Activated T-helper 9 cell treated with anti-CD3 and anti-CD28 coated beads, Interleukin-2, amount 50 U/mL, for 16 hours (primary cell): ENCODE measurements at places on chromosomes 6 and 20.

DNA sequence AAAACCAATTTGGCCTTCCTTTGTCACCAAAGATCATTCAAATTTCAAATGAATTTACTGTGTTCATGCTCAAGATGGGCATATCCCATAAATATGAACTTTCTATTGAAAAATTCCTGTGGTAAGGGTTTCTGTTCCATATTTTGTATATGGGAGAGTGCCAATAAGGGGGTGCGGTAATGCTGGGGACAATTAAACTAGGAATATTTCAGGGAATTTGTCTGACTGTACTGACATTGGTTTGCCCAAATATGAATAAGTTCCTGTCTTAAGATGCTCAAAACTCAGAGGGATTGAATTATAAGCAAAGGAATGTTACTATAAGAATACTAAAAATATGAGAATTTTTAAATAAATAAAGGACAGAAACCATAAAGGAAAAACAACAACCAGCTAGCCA, 553.0 kb upstream of the MARCKS start:
- DNase-seq: no peak

- peak; percentile 26 for DNase-seq
Observed at GRCh38 chr20:50635676-50636600, 55.4 kb downstream of the RIPOR3 start.

DNA sequence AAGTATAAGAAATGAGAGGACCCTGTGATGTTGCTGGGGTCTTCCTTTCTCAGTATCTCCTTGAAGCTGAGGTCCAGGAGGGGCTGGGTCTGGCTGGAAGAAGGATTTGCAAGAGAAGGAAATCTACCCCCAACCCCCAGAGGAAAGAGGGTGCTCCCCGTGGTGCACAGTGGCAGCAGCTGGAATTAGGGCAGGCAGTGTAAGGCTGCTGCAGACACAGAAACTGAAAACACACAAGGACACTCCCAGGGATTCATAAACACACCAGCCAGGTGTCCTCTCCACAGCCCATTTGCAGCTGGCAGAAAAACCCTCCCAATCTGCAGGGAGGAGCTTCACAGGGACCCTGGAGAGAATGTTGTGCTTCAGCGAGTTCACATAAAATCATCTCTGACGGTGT, 297.2 kb downstream of the CDH26 start:
- no peak for DNase-seq

DNA sequence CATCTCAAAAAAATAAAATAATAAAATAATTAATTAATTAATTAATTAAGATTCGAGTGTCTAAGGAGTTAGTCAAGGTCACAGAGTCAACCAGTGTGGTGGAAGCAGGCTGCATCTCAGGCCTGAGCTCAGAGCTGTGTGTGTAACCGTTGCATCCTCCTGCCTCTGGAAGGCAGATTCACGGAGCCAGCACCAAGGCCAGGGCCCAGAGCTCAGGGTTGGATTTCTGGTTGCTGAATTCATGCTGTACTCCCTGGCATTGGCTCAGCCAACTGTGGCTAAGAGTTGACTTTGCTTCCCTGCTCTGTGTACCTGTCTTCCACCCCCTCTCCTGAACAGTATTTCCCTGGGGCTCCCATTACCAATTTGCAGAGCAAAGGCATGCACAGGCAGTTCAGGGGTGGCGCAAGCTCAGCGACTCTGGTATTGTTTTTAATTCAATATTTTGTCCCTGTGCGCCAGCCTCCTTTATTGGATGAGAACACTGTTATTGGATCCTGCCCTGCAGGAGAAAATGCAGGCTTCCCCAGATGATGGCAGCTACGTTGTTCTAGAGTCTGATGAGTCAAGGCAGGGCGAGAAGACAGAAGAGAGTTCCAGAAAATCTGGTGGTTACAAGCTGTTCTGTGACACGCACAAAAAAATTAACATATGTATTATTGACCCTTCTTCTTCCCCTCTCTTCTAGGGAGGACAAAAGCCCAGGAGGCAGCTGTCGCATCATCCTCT, 12.3 kb upstream of the CTNNBL1 start:
- no peak for DNase-seq

GRCh38 chr20:12435268-12435667, 517.6 kb downstream of the BTBD3 start:
- no peak for DNase-seq

DNA sequence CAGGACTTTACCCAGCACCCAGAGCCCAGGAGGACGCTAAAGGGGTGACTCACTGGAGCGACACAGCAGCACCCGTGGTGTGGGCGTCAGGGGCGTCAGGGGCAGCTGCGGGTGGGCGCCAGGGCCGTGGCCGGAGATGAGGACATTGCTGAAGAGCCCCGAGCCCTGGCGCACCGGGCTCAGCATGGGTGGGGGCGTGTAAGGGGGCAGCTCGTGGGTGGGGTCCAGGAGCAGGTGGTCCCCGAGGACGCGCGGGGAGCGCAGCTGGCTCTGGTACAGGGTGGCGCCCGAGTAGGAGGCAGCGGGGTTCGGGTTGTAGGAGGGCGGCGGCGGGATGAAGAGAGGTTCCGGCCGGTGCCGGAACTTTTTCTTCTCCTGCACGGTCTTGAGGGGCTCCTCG, 41.6 kb upstream of the MRPS10 start:
- no peak for DNase-seq

DNA sequence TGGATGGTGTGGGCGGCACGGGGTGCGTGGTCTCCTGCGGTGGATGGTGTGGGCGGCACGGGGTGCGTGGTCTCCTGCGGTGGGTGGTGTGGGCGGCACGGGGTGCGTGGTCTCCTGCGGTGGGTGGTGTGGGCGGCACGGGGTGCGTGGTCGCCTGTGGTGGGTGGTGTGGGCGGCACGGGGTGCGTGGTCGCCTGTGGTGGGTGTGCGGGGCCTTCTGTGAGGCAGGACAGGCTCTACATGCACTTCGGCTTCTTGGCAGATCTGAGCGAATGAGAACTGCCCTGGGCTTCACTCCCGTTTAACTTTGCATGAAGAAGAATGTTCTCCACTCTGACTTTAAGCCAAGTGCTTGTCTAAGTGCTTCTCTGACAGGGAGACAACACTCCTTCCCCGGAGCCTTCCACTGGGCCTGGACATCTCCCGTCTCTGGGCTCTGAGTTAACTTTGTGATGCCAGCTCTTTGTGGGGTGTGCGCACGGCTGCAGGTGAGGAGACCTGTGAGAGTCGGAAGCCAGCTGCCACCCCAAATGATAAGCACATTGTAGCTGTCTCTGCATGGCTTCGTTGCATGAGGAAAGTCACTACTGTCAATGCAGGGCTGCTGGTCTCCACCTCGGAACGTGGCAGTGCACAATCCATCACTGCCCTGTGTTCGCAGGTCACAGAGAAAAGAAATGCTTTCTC, 244.8 kb downstream of the DLL1 start:
- no peak for DNase-seq

GRCh38 chr6:137264311-137265075, 45.3 kb upstream of the IFNGR1 start:
- no peak for DNase-seq

- no peak for DNase-seq
Observed at GRCh38 chr6:26536571-26537159, 1.5 kb upstream of the HMGN4 start.

- DNase-seq: no peak
Observed at GRCh38 chr20:18024606-18025127, 33.0 kb downstream of the OVOL2 start.

DNA sequence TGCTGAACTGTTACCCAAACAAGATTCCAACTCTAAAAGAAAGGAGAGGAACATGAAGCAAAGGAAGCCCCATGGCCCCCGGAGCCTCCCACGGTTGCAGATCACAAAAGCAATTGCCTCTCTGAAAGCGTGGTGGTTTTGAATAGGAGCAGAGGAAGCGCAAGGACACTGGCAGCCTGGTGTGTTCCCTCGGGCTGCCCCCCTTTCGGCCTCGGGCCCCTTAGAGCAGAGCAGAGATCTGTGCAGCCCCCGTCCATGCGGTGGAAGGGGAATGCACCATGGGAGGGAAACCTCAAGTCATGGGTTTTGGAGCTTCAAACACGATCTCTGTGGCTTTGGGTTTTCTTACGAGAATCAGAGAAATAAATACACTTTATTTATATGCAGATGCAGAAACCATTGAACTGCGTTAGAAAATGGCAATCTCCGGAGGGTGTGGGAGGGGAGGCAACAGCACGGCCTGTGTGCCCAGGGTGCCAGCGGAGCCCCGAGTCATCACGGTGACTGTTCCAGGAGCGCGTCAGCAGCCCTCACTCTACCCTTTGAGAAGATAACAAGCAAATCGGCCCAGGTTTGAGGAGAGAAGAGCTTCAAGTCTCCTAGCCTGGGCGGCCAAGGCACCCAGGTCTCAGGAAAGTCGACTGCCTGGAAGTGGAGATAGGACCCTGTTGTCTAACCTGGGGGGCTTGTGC, 20.5 kb downstream of the FOXF2 start:
- no peak for DNase-seq

- DNase-seq: no peak
Observed at GRCh38 chr6:106670236-106670635, 40.9 kb downstream of the QRSL1 start.

- DNase-seq: no peak
Observed at GRCh38 chr6:162882801-162883481, 155.2 kb downstream of the PACRG start.

GRCh38 chr20:19631410-19631809, 126.6 kb upstream of the RIN2 start:
- no peak for DNase-seq

- no peak for DNase-seq
Observed at GRCh38 chr20:45902199-45902701, 9.7 kb downstream of the PLTP start.

- peak; percentile 12 for DNase-seq
Observed at GRCh38 chr20:36093025-36093803, 61.3 kb upstream of the EPB41L1 start.

DNA sequence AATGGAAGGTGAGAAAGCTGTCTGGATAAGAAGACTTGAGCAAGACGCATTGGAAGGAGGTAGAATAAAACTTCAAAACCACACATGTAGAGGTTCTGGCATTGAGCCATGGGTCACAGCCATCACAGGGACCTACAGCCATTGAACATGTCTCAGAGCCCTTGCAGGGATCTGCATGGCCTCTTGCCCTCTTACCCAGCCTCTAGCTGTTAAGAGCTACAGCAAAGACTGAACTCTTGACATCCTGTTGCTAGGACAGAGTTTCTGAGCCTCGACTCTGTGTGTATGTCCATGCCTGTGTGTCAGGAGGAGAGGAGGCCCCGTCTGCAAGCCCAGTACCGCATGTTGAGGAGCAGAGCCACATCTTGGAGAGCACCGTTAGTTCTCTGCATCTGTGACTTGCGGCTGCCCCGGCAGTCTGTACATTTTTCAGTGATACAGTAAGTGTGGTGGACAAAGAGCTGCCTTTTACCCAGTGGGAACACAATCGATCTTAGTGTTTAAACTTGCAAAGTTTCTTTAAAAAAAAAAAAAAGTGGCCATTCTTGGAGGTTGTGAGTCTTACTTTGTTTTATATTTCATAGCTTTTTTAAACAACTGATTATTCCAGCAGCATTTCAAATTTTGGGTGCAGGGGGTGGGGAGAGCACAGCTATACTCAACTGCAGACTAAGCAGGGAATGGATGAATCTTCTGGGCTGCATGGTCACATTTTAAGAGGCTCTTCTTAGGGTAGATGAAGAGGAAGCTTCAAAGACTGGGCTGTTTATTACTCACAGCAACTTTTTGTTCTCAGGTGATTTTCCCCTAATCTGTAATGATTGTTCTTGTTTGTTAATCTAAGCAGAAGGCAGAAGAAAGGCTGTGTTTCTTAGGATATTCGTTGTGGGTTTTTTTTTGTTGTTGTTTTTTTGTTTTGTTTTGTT, 88.5 kb downstream of the TBC1D7 start:
- DNase-seq: no peak
